ENCODE measurements at places on chromosomes 4 and X.

GRCh38 chr4:163180090-163180489, 13.4 kb upstream of the NAF1 start:
- DNase-seq = no peak

- DNase-seq = no peak
These were observed 5.1 kb upstream of the CXCL10 start for GRCh38 chr4:76028350-76028765.

DNA sequence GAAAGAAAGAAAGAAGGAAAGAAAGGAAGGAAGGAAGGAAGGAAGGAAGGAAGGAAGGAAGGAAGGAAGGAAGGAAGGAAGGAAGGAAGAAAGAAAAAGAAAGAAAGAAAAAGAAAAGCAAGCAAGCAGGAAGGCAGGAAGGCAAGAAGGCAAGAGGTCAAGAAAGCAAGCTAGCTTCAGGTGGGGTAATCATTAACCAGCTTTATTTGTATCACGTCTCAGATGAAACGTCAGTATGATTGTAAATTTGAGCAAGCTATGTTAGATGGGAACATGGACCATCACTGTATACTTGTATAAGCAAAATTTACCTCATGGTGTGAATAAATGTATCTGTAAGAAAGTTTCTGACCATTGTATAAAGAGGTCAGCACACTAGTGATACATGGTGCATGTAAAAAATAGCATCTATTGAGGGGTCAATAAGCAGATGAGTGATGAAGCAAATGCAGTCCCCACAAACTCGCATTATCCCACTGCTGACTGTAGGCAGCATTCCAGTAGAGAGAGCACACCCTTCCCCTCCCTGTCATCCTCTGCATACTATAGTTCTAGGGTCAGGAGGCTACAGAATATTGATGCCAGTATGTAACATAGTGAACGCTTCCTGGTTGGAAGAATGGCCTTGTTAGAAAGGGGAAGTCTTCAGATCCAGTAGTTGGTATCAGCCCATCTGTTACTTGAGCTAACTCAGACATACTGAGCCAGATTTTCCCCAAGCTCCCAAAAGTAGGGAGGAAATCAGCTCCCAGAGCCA, 16.5 kb upstream of the KLHL34 start:
- no peak for DNase-seq

DNA sequence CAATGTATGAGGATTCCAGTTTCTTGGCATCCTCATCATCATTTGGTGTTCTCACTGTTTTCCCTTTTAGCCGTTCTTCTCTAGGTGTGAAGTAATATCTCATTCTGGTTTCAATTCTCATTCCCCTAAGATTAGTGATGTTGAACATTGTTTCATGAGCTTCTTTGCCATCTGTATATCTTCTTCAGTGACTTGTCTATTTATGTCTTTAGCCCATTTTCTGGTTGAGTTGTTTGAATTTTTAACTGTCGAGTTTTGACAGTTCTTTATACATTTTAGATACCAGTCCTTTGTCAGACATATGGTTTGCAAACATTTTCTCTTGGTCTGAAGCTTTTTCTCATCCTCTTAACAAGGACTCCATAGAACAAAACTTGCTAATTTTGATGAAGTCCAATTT, 101.1 kb downstream of the NHSL2 start:
- DNase-seq = no peak

GRCh38 chrX:16023790-16024734, 99.3 kb upstream of the GRPR start:
- DNase-seq = no peak

DNA sequence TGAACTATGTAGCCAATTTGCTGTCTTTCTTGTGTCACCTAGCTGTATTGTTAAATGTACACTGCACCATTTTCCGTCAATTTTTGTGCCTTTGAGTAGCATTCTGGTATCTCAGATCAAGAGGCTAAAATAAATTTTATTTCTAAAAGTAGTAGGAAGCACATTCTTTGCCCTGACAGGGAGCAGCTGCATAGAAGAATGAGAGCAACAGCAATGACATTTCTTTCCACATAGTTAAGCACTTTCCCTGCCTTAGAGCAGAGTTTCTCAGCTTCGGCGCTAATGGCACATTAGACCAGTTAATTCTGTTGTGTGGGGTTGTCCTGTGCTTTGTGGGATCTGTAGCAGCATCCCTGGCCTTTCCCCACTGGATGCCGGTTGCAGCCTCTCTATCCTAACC, 173.9 kb downstream of the CHIC2 start:
- no peak for DNase-seq

DNA sequence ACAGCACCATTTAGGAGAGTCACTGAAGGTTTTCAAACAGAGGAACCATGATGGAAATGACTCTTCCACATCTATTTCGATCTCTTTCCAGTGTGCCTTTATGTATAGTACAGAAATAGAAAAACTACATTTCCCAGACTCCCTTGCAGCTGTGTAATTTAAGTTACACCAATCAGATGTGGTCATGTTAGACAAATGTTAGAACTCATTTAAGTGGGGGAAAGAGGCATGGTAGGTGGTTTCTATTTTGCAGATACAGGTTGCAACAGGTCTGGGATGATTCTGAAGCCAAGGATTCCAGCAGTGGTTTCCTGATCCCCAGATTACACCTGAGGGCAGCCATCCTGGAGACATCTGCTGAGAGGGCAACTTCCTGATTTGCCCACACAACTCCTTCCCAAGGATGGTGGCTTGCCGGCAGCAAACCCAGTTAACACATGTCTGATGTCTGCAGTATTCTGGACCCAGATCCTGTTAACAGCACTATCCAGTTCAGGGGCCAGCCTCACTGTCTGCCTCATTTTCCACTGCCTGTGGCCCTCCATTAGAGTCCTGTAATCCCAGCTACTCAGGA, 38.7 kb upstream of the PDK3 start:
- no peak for DNase-seq

GRCh38 chr4:122703868-122704267, 28.6 kb upstream of the BBS12 start:
- no peak for DNase-seq

- DNase-seq = no peak
These were observed 310.7 kb downstream of the PPARGC1A start for GRCh38 chr4:23579166-23579565.

DNA sequence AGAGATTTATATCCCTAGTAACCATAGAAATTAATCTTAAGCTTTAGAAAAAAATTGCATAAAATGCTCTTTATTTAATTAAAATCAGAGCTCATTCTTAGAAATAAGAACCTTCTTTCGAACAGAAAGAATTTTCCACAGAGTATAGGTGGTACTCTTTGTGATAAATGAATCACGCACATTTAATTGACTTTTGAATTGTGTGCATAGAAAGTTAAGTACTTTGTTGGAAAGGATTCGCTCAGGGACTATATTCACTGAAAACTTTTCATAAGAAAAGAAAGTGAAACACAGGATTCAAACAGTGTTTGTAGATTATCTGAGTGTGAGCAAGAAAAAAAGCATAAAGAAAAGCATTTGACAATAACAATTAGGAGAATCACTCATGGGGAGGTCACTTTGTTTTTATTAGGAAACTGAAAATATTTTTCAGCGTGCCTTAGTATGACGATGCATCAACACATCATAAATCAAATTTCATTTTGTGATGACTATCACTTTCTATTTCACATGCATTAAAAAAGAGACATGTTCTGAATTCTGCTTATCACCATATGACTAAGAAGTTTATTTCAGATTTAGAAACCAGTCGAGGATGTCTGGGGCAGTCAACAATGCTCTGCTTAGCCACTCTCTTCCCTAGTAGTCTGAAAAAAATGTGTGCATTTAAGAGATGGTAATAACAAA, 49.5 kb downstream of the STX18 start:
- DNase-seq = no peak

DNA sequence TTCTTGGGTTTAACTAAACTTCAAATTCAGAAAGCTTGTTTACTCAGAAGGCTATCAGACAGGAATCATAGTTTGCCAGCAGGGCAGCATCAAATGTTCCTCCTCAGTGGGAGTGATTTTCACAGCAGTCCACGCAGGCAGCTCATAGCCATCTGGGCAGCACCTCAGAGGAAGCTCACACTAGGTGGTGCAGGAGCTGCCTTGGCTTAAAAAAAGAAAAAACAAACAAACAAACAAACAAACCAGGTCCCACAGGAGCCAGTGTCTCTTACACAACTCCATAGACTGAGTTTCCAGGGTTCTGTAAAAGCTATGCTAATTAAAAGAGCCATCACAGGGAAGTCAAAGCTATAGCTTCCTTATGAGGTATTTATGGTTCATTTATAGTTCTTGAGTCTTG, 10.5 kb upstream of the KLHL5 start:
- DNase-seq = no peak

DNA sequence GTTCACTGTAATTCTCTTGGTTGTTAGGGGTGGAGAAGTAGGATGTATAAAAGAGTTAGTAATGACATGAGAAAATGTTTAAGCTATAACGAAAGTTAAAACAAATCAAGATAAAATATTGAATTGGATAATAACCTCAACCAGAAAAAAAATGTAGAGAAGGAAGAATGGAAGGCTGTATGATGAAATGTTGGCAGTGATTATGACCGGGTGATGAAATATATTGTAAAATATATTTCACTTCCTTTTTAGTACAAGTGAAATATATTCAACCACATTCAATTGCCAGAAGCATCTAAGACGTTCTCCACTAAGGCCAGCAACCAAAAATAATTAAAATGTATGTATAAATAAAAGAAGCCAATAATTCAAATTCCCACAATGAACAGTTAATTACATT, 309.3 kb upstream of the FGF13 start:
- DNase-seq = peak; percentile 0

GRCh38 chr4:185672151-185672550, 136.8 kb upstream of the PDLIM3 start:
- no peak for DNase-seq

DNA sequence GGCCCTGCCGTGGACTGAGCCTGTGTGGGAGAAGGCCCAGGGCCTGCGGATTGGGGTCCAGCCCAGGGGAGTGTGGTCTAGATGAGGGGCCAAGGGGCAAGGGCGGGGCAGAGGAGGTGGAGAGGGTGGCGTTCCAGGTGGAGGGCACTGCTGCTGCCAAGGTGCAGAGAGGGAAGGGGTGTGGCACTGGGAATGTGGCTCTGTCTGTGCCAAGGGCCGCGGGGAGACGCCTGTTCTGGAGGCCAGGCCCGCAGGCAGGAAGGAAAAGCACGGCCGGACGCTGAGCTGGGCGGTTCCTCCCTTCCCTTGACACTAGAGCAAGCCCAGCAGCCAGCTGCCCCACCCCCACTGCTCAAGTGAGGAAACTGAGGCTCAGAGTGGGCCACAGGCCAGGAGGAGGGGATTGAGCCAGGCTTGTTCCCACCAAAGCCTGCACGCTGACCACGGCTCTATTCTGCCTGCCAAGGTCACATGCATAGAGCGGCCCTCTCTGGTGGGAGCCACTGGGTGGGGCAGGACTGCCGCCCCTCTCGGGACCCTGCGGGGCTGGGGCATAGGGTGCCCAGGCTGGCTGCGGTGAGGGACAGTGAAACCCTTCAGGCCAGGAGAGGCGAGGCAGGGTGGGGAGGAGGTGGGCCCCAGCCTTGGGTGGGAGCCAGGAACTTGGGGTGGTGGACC, 13.0 kb downstream of the SH3BP2 start:
- DNase-seq = no peak

GRCh38 chr4:43277003-43277402, 384.5 kb downstream of the GRXCR1 start:
- no peak for DNase-seq

GRCh38 chr4:5479518-5480060, 228.8 kb downstream of the EVC2 start:
- no peak for DNase-seq

DNA sequence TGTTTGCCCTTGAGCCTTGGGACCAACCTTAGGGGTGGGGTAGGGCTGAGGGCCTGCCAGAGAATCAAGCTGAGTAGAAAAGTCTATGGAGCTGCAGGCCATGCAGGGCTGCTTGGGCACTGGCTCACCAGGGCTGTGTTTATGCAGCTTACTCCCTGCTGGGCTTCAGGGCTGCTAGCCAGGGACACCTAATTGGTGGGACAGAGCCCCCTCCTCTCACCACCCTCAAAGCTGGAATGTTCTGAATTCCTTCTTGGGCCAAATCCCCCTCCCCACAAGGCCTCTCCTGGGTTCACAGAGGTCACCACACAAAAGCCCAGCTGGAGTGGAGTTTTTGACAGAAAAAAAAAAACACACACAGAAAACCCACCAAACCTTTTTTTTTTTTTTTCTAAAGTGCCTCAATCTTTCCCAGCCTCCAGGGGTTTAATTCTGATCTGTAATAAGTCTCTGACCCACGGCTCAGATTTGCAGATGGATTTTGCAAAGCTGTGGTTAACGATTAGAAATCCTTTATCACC, at the start of gene CLDN2:
CLDN2 (plus strand) TSS at position 471 of the 521 bp plus-strand sequence. CDS start 7,827 bp downstream, outside the sequence.
- DNase-seq = no peak

DNA sequence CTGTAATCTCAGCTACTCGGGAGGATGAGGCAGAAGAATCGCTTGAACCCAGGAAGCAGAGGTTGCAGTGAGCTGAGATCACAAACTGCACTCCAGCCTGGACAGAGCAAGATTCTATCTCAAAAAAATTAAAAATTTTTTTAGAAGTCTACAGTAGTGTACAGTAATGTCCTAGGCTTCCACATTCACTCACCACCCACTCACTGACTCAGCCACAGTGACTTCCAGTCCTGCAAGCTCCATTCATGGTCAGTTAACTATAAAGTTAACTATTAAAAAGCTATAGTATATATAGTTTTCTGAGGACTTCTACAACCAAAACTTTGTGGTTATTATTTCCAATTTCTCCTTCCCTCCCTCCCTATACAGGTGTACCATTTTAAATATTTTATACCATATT, 34.7 kb upstream of the NEUROG2 start:
- DNase-seq = no peak

GRCh38 chrX:16033331-16033730, 90.0 kb upstream of the GRPR start:
- no peak for DNase-seq

- no peak for DNase-seq
These were observed 36.6 kb downstream of the ANAPC10 start for GRCh38 chr4:145061318-145061920.

GRCh38 chr4:73505567-73505966, 24.0 kb downstream of the AFM start:
- no peak for DNase-seq

DNA sequence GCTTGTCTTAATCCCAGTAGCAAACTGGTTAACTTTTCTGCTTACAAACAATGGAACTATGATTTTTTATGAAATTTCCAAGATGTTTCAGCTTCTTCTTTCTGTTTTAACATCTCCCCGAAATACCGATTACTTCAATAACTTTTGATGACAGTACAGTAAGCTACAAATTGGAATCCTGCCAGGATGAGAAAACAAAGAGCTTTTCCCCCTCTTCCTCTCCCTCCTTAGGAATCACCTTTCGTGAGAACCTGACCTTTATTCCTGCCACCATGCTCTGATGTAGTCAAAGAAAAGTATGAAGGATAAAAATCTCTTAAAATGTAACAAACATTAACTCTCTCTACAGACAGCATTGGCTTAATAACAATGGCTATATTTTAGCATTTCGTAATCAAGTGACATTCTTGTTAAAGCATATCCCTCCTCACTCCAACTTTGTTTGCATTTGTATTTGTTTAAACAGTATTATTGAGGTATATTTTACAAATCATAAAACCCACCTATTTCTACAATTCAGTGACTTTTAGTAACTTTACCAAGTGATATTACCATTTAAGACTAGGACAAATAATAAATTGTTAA, 148.7 kb upstream of the NAP1L5 start:
- DNase-seq = no peak

GRCh38 chr4:19372390-19372789, 879.3 kb upstream of the SLIT2 start:
- DNase-seq = no peak

GRCh38 chrX:136146614-136147314, 569 bp upstream of the FHL1 start:
- no peak for DNase-seq

GRCh38 chr4:176467001-176467400, 147.2 kb downstream of the SPCS3 start:
- DNase-seq = no peak

- no peak for DNase-seq
These were observed 232.2 kb downstream of the TMA16 start for GRCh38 chr4:163726641-163727040.

Measured in SIG-M5 (cell line).